ENCODE measurements at places on chromosomes 4 and X.
A peak's percentile ranks its signal among the peaks of the same experiment; 100 is the strongest.

- no peak for DNase-seq
Measured at GRCh38 chr4:58566260-58566659, 1456.1 kb upstream of the IGFBP7 start.

DNA sequence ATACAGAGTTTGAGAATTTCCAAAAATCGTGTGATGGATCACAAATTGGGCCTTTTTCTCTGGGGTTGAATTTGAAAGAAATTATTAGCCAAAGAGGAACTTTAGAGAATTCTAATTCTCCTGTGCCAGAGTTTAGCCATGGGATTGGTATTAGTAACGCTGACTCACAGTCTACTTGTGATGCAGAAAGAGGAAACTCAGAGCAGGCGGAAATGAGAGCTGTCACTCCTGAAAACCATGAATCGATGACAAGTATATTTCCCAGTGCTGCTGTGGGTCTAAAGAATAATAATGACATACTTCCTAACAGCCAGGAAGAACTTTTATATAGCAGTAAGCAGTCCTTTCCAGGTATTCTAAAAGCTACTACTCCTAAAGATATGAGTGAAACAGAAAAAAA lies 64.9 kb downstream of the N4BP2 start:
- peak; percentile 57 for DNase-seq

- DNase-seq: no peak
Measured at GRCh38 chr4:176274441-176274840, 5.4 kb upstream of the ASB5 start.

GRCh38 chrX:128106630-128107029 lies 54.4 kb upstream of the ACTRT1 start:
- no peak for DNase-seq

GRCh38 chr4:20538905-20539304 lies 161.4 kb upstream of the PACRGL start:
- DNase-seq: no peak

DNA sequence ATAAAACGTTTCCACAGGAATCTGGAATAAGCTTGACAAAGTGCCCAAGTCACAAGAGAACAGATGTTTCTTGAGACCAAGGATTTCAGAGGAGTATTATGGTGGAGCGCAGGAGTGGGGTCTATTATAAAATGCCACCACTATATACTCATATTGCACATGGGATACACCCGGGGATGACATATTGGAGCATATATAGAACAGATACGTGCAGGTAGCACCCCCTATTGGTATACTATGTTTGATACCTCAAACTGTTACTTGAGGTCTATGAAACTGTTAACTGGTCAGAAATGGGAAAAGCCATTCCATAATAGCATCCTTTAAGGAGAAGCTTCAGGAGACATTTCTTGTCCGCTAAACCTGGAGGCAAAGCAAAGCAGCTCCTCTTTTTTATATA lies 86.0 kb downstream of the PCYT1B start:
- no peak for DNase-seq

DNA sequence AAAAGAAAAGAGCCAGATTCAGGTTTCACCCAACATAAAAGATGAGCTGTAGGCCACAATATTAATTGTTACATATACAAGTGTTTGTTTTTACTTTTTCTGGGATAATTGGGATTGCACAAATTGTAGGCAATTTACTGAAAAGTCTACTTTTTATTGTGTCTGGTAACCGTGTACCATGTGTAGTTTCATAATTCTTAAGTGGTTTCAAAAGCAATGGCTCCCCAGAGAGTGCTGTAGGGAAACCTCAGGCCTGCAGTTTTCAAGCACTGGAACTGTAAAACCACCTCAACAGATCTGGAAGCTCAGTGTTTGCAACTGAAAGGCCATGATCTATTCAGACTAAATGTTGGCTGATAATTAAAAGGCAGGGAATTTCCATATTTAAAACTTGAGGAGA lies 53.9 kb upstream of the MMAA start:
- peak; percentile 47 for DNase-seq

- DNase-seq: no peak
Measured at GRCh38 chr4:110508827-110509710, 33.1 kb downstream of the ENPEP start.

DNA sequence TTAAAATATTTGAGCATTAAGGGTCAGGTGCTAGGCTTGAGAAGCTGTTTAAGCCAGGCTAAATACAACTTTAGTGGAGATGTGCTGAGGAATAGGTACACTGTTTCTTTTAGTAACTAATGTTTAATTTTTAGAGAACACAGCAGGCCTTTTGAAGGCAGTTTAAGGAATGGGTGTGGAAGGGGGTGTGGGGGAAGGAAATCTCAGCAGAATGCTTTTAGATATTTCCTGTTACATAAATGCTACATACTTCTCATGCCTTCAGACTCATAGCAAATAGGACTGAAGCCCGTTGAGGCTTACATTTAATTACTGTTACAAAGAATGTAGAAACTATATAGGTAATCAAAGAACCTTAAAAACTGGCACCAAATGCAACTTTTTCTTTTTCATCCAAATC lies 66.3 kb downstream of the WWC2 start:
- no peak for DNase-seq

- no peak for DNase-seq
Measured at GRCh38 chr4:67743194-67743593, 11.0 kb downstream of the GNRHR start.

DNA sequence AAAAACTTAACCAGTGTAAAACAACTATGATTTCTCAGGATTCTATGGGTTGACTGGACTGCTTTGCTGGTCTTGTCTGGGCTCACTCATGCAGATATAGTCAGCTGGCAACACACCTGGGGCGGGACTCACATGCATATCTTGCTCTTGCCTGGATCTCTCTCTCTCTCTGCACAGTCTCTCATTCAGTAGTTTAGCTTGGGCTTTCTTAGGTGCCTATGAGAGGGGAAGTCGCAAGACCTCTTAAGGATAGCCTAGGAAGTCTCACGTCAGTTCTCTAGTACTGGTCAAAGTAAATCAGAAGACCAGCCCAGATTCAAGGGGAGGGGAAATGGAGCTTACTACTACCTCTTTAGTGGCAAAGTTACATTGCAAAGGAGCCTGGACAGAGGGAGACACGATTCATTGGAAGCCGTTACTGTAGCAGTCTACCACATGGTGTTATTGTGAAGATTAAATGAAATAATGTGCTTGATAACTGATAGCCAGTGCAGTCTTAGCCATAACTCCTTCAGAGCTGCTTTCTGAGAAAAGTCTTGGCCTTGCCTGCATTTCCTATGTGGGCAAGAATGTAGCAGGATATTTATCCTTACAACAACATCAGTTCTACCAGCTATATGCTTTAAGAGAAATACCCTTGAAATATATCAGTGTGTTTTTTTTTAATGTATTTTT lies 2.1 kb downstream of the COPS4 start:
- no peak for DNase-seq

DNA sequence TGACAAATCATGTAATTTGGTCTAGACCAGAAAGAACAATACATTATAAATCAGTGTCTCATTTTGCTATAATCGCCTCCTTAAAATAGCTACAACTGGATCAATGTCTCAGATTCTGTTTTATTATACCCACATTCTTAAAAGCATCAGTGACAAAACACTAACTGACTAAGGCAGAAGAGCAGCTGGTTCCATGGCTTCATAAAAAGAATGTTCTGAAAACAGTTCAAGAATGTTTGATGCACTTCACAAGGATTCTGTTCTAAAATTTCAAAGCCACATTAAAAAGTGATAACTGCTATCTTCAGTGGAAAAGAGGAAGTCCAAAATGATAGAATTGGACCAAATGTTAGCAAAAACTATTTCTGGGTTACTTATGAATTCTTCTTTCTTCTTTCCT lies 69.8 kb downstream of the COL25A1 start:
- DNase-seq: no peak

DNA sequence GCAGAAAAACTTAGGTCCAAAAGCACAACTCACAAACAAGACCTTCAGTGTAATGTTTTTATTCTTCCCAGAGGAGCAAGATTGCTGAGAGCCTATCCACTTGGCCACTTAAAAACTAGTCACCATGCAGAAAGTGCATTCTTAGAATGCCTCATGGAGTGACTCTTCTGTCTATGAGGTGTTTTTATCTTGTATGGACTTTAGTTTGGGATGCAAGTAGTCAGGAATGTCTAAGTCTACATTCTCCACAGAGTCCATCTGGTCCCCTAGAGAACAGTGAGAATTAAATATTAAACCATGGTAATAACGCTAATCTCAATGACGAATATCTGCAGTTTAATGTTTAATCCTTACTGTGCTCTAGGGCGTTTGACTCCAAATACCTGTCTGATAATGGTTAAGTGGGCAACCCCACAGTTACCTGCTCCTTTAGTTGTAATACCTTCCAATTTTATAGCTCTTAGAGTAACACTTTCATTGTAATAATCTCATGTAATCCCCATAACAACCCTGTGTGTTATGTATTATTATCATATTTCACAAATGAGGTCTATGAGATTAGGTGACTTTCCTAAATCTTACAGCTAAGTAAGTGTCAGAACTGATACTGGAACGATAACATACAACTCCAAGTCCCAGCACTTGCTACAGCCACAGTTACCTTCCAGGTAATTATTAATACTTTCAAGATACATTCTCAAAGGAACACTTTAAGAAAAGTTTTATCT lies 235.6 kb upstream of the JADE1 start:
- peak; percentile 78 for DNase-seq

- DNase-seq: peak; percentile 93
Measured at GRCh38 chr4:185847352-185848097, 35.5 kb upstream of the SORBS2 start.

GRCh38 chrX:155997436-155997835 lies at the start of gene IL9R:
IL9R (plus strand) TSS chrX:155997696; CDS start chrX:155997760, 64 bp downstream.
- no peak for DNase-seq

GRCh38 chr4:35739308-35739707 lies 505.0 kb downstream of the ARAP2 start:
- DNase-seq: no peak

DNA sequence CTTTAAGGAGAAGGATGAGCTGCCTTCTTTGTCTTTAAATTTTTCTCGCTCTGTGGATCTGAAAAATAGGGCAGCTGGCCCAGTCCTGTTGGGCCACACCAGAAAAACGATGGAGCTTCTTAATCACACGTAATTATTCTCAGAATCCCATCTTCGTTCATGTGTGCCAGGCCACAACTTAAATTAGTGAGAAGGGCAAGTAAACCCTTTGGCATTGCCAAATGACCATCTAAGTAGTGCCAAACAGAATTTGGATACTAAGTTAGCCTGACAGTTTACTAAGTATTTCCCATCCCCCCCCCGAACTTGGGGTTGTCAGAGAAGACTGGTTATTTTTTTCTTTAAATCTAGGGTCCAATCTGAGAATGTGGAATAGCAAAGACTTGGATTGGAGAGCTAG lies 62.0 kb downstream of the CASP3 start:
- DNase-seq: no peak

- no peak for DNase-seq
Measured at GRCh38 chrX:74179990-74180389, 124.0 kb upstream of the ZCCHC13 start.

GRCh38 chr4:173264684-173265185 lies 69.4 kb downstream of the HMGB2 start:
- peak; percentile 56 for DNase-seq

GRCh38 chr4:55107054-55107453 lies 18.3 kb downstream of the KDR start:
- DNase-seq: no peak

DNA sequence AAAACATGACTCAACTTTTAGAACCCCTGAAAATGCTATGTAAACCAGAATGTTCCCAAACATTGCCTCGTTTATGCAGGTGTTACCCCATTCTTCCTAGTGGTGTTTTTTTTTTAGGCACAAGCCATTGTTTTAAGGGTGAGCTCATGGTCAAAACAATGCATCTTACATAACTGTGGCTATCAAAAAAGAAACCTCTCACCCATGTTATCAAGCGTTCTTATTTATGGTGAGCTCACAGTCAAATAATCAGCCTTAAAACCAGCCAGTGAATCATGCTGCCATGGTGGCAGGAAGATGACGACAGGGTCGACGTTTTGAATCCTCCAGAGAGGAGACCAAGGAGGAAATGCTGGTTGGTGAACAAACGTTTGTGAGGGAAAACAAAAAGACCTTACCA lies 195.2 kb downstream of the KDR start:
- peak; percentile 1 for DNase-seq

GRCh38 chrX:72123471-72124185 lies 8.1 kb downstream of the RTL5 start:
- no peak for DNase-seq

GRCh38 chrX:56762707-56763555 lies 33.9 kb downstream of the NBDY start:
- DNase-seq: no peak

- no peak for DNase-seq
Measured at GRCh38 chr4:66855956-66856355, 689.3 kb downstream of the CENPC start.

GRCh38 chr4:119679251-119679650 lies 50.6 kb upstream of the PDE5A start:
- no peak for DNase-seq

DNA sequence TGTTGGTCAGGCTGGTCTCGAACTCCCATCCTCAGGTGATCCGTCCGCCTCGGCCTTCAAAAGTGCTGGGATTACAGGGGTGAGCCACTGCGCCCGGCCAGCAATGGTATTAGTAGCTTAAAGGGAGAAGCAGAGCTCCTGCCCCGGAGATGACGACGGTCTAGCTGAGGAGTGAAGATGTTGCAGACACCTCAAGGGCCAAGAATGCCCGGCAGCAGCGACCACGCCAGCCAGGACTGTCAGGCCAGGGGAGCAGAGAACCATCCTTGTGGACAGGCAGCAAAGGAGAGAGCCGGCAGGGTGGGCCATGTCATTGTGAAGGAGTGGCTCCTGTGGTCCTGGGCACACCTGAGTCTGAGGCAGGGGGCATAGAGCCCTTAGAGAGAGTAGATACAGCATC lies 210.1 kb upstream of the BCOR start:
- no peak for DNase-seq

- no peak for DNase-seq
Measured at GRCh38 chrX:57481514-57481913, 110.3 kb upstream of the ZXDB start.

DNA sequence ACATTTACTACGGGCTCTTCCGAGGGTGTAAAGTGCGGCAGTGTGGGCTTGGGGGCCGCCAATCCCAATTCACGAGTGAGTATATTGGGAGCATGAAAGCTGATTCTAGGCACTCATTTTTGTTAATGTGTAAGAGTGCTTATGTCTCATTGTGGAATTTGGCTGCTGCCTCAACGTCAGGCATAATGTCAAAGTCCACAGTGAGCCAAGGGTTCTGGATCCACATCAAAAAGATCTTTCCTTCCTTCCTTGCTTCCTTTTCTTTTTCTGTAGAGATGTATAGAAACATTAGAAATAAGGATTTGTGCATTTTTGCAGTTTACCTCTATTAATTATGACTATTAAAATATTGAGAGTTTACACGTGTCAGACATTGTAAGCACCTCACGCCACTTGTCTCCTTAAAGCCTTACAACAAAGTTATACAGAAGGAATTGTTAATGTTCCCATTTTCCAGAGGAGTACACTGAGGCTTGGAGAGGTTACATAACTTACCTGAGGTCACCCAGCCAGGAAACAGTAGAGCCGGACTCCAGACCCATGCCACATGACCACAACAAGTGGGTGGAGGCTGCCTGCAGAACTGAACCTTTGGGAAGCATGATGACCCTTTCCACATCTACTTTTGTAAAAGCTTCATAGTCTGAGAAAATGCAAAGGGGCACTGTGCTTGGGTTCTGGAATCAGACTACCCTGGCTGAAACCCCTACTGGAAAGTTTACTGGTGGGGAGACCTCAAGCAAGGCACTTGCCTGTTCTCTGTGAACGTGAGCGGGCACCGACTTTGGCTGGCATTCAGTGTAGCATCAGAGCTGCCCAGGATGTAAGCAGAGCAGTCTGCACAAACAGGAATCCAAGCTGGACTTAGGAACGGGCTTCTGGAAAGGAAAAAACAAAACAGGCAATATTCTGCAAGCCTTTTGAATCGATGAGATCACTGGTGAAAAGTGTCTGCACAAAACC lies 761 bp downstream of the CLRN2 start:
- no peak for DNase-seq
